Stimulated activated CD4-positive, alpha-beta T cell treated with anti-CD3 and anti-CD28 coated beads, Interleukin-4, amount 100 ng/mL, for 4 hours (primary cell): ENCODE measurements at places on chromosomes 13 and 19.

GRCh38 chr19:32878988-32879387, 9.4 kb upstream of the SLC7A9 start:
- DNase-seq = no peak

DNA sequence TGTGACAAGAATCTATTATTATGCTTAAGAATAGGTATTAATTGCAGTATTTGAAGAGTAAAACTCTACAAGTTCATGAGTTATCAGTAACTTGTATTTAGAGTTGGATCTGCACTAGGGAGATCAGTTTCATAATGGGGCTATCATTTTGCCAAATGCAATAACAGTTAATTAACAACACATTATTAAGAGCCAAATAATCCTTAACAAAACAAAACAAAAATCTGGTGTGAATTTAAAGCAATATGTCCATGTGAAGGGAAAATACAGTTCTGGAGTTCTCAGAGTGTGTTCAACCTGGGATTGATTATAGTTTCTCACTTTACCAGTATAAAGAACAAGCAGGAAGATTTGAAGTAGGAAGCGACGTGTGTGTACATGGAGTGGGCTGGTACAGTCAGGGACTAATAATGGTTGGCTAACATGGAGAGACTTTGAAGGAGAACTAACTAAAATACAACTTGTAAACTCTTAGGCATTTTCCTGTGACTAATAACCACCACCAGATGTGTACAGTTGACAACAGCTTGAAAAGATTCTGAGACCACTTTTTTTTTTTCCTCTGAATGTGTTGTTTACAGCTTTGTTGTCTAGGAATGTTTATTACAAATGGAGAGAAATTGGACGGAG, 58.5 kb downstream of the POSTN start:
- no peak for DNase-seq

- DNase-seq = no peak
Measured at GRCh38 chr13:54687173-54687572, 1658.6 kb downstream of the OLFM4 start.

- DNase-seq = peak; percentile 50
Measured at GRCh38 chr19:12838182-12838885, at the start of gene MAST1. Gene MAST1, plus strand, starts transcription at chr19:12838515. Its CDS starts 58 bp downstream, at chr19:12838573.
